ENCODE measurements at places on chromosomes 3 and 15.

DNA sequence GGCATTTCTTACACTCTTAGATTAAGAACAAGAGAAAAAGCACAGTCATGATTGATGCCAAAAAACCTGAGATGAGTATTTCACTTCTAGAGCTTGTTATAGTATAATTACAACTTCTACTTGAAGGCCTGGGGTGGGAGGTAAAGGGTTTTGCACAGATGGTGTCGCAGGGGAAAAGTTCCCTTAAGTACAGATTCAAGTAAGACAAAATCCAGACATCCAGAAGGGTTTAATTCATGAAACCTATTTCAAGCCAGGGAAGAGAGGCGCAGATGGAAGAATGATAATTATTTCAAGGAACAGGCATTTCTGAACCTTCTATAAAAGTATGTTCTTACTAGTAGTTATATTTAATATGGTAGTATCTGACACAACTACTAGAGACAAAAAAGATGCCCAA lies 70.6 kb downstream of the TM4SF4 start:
- no peak for DNase-seq

DNA sequence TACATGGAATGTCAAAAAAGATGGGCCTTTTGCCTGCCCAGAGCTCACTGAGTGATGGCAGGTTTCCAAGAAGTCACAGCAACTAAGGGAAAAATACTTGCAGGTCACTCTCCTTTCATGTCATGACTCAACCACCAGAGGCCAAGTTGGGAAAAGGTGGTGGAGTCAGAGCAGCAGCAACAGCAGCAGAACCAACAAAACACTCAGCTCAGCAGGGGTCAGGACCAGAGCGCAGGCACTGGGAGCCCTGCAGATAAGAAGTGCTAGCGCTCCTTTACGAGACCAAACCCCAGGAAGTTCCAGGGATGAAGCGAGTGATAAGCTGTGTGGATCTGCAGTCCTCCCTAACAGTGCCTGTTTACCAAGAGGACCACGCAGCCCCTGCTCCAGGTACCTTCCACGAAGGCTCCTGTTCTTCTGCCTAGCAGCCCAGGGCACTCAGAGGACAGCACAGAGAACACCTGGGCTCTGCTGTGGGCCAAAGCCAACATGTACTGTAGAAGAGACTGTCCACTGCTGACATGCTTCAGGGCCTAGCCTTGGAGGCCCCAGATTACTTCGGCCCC lies 26.0 kb downstream of the POC1A start:
- no peak for DNase-seq

- DNase-seq, result no peak
Observed at GRCh38 chr15:63908281-63908680, 74.5 kb upstream of the HERC1 start.

DNA sequence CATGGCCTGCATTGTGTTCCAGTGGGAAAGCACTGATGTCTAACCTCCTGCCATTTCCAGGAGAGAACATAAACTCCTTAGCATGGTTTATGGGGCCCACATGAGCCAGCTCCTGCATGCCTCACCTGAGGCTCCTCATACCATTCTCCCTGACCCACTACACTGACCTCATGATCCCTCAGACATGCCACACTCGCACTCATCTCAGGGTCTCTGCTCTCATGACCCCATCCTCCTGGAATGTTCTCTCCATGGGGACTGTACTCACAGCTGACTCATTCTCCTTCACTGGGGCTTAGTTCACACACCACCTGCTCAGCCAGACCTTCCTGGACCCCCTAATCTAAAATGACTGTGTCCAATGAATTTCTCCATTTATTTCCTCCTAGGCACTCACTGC lies 4.0 kb upstream of the LMCD1 start:
- no peak for DNase-seq

- no peak for DNase-seq
Observed at GRCh38 chr3:7813365-7813764, 688.3 kb upstream of the LMCD1 start.

DNA sequence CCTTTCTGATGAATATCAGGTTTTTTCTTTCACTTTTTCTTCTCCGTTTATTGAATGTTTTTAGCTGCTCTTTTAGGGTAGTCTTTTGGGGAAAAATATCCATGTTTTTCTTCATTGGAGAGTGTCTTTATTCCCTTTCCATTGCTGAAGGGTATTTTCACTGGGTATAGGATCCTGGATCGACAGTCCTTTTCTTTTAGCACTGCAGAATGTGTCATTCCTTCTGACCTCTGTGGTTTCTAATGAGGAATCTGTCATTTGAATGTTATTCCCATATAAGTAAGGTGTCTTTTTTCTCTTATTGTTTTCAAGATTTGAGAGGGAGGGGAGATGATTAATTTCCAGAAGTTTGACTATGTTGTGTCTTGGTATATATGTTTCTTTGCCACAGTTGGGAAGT lies 96.8 kb downstream of the BBX start:
- no peak for DNase-seq

- no peak for DNase-seq
Observed at GRCh38 chr3:32256206-32256605, 17.7 kb downstream of the CMTM8 start.

GRCh38 chr15:32651229-32651837 lies 9.8 kb downstream of the SCG5 start:
- DNase-seq, result no peak

- DNase-seq, result no peak
Observed at GRCh38 chr15:44620081-44620480, 43.4 kb downstream of the SPG11 start.

GRCh38 chr15:50137330-50137761 lies 18.3 kb upstream of the ATP8B4 start:
- no peak for DNase-seq

DNA sequence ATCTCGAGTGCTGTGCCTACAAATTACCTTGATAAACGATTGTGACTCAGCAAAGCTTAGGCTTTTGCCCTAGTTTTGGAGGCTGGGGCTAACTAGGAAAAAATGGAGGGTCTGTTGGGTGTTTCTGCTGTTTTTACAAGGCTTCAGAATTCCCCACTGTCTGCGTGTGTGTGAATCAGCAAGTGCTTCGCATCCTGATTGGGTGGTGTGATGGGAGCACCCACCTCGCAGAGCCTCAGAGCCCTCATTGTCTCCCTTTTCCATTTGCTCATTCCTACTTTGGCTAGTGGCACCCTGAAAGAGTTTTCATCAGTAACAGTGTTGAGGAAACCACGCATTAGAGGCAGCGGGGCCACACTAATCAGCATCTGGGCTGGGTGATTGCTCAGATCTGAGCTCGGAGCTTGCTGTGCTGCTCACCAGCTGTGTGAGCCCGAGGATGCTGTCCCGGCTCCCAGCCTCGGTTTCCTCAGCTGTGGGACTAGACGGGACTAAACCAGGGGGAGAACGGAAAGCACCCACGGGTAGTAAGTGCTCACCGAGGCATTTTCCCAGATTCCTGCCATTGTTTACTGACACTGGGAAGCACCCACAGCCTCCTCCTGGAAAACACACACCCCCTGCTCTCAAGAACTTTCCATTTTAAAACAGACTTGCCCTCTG lies 40.6 kb downstream of the GOLGA8S start:
- DNase-seq, result no peak

- no peak for DNase-seq
Observed at GRCh38 chr3:57110214-57110613, 49.8 kb downstream of the SPATA12 start.

Measured in activated B cell treated with CpG ODN at 0.5 μM for 24 hours (primary cell).